NCI-H187 treated with DMSO at 0.1 percent for 48 hours (cell line): ENCODE measurements at places on chromosomes 4 and X.

GRCh38 chr4:23320931-23321587 is 568.8 kb downstream of the PPARGC1A start:
- no peak for DNase-seq

GRCh38 chr4:31442236-31442635 is 722.1 kb downstream of the PCDH7 start:
- no peak for DNase-seq

- no peak for DNase-seq
Measured at GRCh38 chr4:154634058-154634457, 21.6 kb upstream of the FGG start.

GRCh38 chr4:77142646-77143028 is 14.4 kb upstream of the CCNG2 start:
- DNase-seq, result no peak

- DNase-seq, result no peak
Measured at GRCh38 chr4:139628184-139629012, 37.2 kb upstream of the MGST2 start.

DNA sequence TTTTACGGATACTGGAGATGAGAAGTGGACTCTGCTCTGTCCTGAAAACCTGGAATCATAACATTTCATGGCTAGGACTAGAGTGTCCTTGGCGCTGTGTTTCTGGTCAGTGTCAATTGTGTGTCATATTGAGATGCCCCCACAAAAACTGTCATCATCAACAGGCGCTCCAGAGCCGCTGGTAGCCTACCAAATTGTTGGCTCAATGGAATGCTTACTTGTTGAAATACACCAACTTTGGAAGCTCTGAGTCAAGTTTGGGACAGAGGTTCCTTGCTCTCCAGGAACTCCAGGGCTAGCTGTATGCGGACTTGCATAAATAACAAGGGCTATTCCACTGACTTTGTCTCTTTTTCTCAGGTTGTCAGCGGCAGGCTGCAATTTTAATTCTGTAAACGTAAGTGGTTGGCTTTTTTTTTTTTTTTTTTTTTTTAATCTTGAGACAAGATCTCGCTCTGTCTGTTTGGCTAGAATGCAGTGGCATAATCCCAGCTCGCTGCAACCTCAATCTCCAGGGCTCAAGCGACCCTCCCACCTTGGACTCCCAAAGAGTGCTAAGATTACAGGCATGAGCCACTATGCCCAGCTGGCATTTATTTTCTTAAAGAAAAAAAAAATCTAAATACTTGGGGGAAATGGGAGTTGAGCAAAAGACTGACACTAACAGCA is 871 bp upstream of the HPGD start:
- DNase-seq, result no peak

- no peak for DNase-seq
Measured at GRCh38 chr4:3329887-3330286, 37.1 kb downstream of the RGS12 start.

GRCh38 chr4:182655340-182655739 is 261.8 kb downstream of the DCTD start:
- no peak for DNase-seq

DNA sequence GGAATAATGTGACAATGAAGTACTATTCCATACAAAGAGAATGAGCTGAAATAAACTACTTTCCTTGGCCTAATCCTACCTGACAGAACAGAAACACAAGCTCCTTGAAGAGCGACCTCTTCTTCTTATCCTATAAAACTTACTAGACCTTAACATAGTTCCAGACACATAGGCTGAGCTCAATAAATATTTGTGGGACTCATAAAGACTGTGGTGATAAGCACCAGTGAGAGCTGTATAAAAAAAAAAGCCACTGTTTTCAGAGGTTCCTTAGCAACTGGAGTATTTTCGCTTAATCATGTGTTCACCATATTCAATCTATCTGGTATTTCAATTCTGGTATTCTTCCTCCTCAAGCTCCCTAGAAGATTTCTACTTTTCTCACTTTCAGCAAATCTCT is 1129.6 kb downstream of the STPG2 start:
- no peak for DNase-seq

- DNase-seq, result no peak
Measured at GRCh38 chr4:148926276-148927260, 484.4 kb upstream of the NR3C2 start.

- DNase-seq, result no peak
Measured at GRCh38 chrX:100584611-100585010, at the start of gene TNMD. TSS of gene TNMD (plus strand) at chrX:100584936. CDS start at chrX:100585019, 83 bp downstream.

GRCh38 chr4:44817930-44818329 is 91.6 kb upstream of the GNPDA2 start:
- DNase-seq, result no peak

DNA sequence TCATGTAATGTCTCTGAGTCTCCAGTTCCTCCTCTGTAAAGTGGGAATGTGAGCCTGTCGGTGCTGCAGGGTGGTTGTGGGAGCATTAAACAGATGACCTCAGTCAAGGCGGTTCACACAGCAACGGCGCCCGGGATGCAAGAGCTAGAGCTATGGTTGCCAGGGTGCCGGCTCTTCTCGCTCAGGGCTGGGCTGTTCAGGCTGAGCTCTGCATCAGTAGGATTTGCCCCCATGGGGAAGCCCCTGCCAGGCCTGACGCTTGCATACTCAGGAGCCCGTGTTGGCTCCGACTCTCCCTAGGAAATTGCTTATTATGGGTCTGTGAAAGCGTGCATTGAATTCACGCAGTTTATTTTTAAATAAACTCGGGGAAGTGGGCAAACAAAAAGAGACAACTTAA is 67.3 kb downstream of the PSAPL1 start:
- no peak for DNase-seq

DNA sequence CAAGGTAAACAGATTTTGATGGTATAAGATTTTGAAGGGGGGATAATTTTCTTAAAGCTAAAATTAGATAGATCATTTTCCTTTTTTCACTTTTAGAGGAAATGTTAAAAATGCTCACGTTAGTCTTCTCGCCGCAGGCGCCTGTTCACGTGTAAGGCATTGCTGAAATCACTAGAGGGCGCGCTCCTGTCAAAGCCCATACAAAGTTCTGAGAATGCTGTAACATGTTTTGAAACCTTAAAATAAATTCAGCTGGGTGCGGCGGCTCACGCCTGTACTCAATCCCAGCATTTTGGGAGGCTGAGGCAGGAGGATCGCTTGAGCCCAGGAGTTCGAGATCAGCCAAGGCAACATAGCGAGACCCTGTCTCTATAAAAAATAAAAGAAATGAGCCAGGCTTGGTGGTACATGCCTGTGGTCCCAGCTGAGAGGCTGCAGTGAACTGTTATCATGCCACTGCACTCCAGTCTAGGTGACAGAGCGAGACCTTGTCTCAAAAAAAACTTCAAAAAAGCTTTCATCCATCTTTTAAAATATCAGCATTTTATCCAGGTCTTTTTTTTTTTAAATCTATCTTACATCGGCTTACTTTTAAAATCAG is 138.0 kb downstream of the RBMX2 start:
- no peak for DNase-seq

DNA sequence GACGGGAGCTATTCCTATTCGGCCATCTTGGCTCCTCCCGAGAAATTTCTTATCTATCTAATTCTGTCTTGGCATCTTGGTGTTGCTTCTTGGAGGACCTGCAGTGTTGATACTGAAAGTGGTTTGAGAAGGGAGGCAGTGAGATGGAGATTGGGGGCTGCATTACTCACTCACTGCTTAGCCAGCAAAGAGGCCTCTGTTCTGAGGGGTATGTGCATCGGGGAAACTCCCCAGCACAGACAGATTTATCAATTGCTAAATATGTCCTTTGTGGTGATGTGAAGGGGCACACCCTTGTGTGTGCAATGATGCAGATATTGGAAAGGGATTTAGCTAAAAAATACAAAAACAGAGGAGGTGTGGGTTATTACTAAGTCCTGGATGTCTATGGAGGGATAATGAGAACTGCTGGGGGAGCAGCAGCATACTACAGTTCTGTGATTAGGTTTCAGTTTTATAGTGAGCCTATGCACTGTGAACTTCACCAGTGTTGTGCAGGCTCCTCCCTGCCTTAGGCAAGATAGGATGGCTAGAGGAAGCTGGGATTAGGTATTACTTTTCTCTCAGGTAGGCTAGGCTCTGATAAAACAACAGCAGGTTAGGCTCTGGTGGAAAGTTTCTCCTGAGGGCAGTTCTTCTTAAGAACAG is 279.0 kb downstream of the HS3ST1 start:
- DNase-seq, result no peak

DNA sequence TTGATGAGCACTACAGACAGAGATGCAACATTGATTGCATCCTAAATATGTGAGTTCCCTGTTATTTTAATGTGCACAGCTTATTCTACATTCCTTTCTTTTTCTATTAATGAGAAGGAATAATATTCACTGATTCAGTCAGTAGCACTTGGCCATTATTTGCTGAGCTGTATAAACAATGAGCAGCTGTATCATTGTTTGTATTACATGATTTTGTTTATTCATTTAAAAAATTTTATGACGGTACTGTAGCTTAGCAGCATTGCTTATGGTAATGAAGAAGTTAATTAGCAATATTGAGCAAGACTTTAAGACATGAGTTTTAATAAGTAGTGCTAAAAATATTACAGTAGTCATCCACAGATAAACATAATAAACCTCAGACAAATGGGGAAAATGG is 582.0 kb downstream of the ADGRL3 start:
- no peak for DNase-seq

DNA sequence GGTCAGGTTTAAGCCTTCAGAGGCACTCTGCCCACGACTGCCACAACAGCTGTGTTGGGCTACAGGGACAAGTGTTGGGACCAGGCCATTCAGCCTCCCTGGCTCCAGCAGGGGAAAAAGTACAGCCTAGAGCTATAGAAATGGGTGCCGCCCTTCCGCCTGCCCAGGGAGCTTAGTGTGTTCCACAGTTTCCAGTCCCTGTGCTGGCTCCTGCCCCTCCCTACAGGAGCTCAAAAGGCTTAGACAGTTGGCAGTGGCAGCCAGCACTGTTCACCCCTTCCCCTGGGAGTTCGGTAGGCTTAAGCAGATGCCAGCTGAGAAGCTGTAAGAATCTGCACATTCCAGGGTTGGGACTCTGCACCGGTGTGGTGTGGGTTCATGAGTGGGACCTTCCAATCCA is 408.2 kb upstream of the INTU start:
- no peak for DNase-seq

- DNase-seq, result no peak
Measured at GRCh38 chrX:145856181-145856580, 38.6 kb downstream of the SLITRK2 start.

- DNase-seq, result no peak
Measured at GRCh38 chr4:129998436-129999150, 902.6 kb downstream of the C4orf33 start.

- DNase-seq, result no peak
Measured at GRCh38 chrX:4373791-4374190, 660.3 kb upstream of the PRKX start.

- no peak for DNase-seq
Measured at GRCh38 chr4:26127851-26128337, 192.9 kb upstream of the RBPJ start.

- no peak for DNase-seq
Measured at GRCh38 chrX:47030339-47030738, 47.9 kb upstream of the RGN start.

- no peak for DNase-seq
Measured at GRCh38 chrX:16516232-16516876, 133.6 kb upstream of the S100G start.

- DNase-seq, result no peak
Measured at GRCh38 chr4:104732766-104733165, 238.1 kb upstream of the CXXC4 start.

- no peak for DNase-seq
Measured at GRCh38 chrX:1435241-1435895, 17.3 kb downstream of the ASMTL start.

DNA sequence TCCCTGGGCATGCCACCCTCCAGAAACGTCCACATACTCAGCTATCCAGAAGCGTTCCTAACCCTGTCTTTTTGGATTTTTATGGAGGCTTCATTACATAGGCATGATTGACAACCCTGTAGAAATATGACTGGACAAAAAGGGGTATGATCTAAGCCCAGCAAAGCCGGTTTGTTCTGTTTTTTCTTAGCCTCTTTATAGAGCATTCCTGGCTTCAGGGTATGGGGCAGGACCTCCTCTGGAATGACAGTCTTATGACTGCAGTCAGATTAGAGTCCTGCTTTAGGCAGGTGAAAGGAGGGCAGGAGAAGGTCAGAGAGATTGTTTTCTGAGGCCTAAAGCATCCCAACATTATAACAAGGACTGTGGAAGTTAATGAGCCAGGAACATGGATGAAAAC is 137.4 kb downstream of the DCLK2 start:
- no peak for DNase-seq

- DNase-seq, result no peak
Measured at GRCh38 chr4:100635899-100636298, 118.1 kb upstream of the EMCN start.

DNA sequence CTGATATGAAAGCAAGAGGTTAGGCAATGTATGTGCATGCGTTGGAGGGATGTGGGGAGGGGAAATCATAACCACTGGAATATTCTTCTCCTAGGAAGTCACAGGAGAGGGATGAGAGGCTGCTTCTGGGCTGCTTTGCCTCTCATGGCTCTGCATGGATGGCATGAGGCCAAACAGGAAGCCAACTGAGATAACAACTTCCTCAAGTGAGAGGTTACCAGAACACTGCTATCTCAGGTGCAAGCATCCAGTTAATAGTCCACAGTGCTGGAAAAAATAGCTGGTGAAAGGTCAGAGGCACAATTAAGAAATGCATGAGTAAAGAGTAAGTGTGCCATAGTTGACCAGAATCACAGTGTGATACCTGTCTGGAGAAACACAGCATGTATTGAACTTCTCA is 113.3 kb downstream of the ELOVL6 start:
- no peak for DNase-seq

DNA sequence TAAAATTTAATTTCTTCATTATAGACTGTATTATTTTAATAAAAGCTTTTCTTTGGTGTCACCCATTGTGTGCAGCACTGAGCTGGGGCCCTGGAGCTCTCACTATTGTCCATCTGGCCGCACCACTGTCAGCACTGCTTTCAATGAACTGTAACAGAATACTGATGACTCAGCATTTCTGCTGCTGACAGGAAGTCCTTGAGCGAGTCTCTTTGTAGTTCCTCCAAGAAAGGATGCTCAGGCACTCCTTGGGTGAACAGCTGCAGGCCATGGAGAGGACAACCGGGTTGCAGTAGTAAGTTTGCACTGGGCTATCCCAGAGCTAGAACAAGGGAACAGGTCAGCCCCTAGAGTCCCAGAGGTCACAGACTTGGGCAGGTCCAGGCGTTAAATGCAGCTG is 81.6 kb downstream of the SORBS2 start:
- DNase-seq, result no peak
